ENCODE measurements at places on chromosomes 3 and 15.

- DNase-seq: no peak
Measured at GRCh38 chr3:151916781-151917180, 43.3 kb downstream of the SUCNR1 start.

GRCh38 chr3:118761291-118761606 lies 273.4 kb downstream of the IGSF11 start:
- DNase-seq: no peak

- DNase-seq: no peak
Measured at GRCh38 chr15:37813306-37813705, 121.1 kb upstream of the TMCO5A start.

DNA sequence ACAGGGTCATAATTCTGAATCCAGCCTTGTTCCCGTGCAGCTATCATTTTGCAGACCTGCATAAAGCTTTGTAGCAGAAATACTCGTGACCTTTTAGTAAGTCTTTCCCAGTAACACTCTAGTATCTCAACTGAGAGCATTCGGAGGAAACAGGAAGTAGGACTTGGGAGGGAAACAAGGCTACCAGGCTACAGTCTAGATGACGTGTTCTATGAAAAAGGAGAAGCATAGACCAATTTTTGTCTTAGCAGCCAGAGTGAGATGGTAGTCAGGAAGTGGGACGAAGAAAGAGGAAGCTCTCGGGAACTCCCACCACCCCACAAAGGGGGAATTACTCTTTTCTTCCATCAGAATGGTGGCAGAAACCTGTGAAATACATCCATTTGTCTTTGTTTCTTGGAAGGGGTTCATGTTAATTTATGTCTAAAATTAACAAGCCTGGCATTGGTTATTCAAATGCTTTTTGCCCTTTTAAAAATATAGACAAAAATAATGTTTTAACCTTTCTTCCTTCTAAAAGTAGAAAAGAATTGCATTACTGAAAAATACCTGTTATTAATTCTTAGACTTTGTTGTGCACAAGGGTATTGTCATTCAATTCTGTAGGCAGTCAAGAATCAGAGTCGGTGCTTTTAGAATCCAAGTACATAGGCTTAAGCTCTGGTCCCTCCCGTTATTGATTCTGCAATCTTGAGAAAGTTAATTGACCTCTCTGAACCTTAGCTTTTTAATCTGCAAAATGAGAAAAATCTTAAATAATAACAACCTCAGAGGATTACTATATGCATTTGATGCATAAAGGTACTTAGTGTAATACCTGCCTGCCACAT lies 1.6 kb upstream of the SUCNR1 start:
- DNase-seq: no peak

DNA sequence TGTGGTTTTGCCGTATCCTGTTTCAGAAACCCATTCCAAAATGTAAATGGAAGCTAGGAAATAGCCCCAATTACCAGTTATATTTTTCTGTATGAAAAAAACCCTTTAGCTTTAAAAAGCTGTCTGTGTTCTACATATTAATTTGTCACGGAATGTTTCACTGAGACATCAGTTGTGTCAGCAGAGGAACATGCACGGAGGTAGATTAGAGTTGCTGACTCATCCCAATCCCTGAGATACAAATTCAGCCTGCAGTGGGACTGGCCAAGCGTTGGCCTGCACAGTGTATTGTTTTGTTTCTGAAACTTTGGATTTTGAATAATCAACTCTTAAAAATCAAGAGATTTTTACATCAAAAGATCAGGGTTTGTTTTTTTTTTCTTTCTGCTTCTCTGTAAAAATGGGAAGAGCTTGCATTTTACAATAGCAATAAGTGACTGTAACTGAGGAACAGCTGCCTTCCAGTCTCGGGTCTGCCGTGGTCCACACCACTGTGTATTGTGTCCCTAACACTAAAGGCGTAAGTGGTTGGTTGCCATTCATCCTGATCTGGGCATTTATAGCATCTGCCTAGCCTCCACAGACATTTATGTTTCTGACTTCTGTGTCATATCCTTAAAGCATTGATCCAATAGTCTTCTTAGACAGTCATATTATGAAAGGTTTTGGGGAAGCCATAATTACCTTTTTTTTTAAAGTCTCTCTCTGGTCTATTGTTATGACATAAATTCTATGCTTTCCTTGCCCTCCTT lies 218.1 kb downstream of the ADAMTSL3 start:
- DNase-seq: no peak
